ENCODE measurements at places on chromosomes 13 and 19.

GRCh38 chr19:29636553-29637360 is 28.5 kb upstream of the PLEKHF1 start:
- DNase-seq, result no peak

DNA sequence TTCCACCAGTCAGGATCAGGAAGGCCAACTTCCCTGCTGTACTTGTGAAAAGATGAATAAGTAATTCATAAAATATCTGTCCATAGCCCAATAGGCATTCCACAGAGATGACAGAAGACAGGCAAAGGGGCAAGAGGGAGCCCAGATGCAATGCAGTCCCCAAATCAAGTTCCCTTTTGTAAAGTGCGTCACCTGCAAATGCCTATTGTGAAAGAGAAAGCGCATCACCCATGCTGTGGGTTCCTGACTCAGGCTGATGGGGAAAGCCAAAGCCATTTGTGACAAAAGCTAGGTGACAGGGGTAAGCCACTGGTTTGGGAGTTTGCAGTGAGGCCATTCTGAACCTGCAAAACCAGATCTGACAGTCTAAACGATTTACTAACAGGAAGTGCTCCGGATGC is 157.5 kb upstream of the ZNF536 start:
- no peak for DNase-seq

DNA sequence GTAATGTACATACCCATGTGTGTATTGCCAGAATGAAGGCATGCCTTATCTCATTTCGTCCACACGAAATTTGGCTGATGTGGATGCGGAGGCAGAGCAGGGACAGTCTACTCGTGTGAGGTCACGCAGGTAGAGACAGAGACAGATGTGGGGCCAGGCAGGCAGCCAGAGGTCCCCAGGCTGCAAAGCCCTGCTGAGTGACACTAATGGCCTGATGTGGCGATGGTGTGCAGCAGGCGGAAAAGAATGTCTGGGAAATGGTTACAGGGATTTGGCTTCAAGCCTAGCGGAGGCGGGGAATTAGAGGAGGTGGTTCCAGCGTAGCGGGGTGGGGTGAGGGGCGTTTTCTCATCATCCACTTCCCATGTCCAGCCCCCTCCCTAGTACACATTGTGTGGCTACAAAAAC is 4.2 kb upstream of the IZUMO2 start:
- no peak for DNase-seq

DNA sequence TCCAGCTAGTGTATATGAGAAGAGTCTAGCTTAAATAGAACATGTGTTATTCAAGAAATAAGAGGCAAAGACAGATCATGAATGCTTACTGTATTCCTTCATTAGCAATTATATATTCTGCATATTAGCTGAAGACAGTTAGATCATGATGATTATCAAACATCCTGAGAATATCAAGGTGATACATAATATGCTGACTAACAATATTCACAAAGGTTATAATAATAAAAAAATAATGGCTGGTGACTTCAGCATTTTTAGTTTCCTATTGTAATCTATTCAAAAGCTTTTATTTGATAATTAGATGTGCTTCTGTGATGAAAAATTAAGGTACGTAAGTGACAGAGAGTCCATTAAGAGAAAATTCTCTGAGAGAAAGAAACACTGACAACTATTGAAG is 511.4 kb downstream of the PCDH17 start:
- DNase-seq, result no peak

DNA sequence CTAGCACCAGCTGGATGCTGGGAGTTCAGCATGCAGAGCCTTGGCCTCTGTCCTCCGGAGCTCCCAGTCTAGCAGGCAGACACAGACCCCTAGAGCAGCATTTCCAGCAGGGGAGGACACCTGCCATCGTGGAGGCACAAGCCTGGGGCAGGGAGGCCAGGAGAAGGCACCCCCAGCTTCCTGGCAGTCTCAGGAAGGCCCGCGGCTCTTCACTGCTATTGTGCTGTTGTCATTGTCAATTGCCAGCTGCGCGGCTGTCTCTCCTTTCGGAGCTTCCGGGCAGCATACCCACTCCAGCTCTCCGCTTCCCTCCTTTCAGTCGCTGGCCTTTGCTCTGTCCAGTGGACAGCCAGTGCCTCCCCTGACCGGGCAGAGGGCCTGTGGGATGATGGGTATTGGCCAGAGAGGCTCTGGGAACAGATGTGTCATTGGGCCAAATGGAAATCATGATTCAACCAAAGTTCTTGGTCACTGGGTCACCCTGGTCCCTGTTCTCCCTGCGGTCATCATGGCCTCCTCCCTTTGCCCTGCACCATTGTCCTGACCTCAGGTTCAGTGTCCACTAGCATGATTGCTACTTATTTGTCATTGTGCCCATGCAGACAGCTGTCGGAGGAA is 93.0 kb downstream of the SLC7A1 start:
- no peak for DNase-seq

- no peak for DNase-seq
These were observed 21.2 kb downstream of the SULT2B1 start for GRCh38 chr19:48573163-48573505.

GRCh38 chr13:99652141-99652540 is 150.9 kb downstream of the TM9SF2 start:
- no peak for DNase-seq

DNA sequence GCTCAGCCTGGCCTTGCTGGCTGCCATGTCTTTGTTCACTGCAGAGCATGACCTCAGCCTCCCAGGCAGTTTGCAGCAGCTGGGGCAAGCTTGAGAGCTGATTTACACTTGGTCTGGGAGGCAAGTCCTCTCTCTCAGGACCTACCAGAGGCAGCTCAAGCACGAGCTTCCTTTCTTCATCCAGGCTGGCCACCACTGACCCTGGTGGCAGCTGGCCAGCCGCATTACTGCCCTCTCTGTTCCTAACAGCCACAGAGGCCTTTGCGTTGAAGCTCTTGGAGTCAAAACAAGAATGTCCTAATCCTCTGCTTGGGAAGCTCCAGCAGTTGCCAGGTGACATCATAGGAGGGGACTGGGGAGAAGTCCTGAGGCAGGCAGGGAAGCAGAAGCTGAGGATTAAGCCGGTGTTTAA is 85.7 kb downstream of the NUFIP1 start:
- no peak for DNase-seq
